ENCODE measurements at places on chromosomes 4 and X. TPM values are rescaled to one million over a fixed set of nuclear protein-coding genes. Genes with fewer than 3 reads are reported as not detected.

VEGFC gene
- 15.7 TPM for total RNA-seq

DCAF12L2 gene
- total RNA-seq: 0.17 TPM

CHST7 gene
- total RNA-seq: 18.5 TPM

RTL9 gene
- 0.07 TPM for total RNA-seq

HTRA3 gene
- 15.7 TPM for total RNA-seq

STBD1 gene
- 6.5 TPM for total RNA-seq

IGFBP7 gene
- 271 TPM for total RNA-seq

CD99 gene
- 256 TPM for total RNA-seq

SLC7A11 gene
- 33.1 TPM for total RNA-seq

GCNA gene
- total RNA-seq: 1.2 TPM

ETNPPL gene
- not detected for total RNA-seq

RAB41 gene
- not detected for total RNA-seq

USP17L18 gene
- total RNA-seq: not detected

PDLIM3 gene
- 0.10 TPM for total RNA-seq

GPRIN3 gene
- 4.1 TPM for total RNA-seq

SH2D1A gene
- total RNA-seq: not detected

PRSS12 gene
- 0.41 TPM for total RNA-seq

TCEAL1 gene
- total RNA-seq: 37.0 TPM

MAGEB1 gene
- total RNA-seq: not detected

SPANXN4 gene
- total RNA-seq: not detected

SPIN3 gene
- total RNA-seq: 5.8 TPM

CITED1 gene
- total RNA-seq: 1.3 TPM

TMEM185A gene
- 28.3 TPM for total RNA-seq

GYPA gene
- not detected for total RNA-seq

F8A3 gene
- 0.65 TPM for total RNA-seq

ATG4A gene
- 8.4 TPM for total RNA-seq

SSX3 gene
- total RNA-seq: not detected

F11 gene
- not detected for total RNA-seq

DCAF8L1 gene
- total RNA-seq: not detected

TEX13B gene
- not detected for total RNA-seq

LONRF3 gene
- total RNA-seq: 3.2 TPM

UGT2B15 gene
- total RNA-seq: 0.06 TPM

MAGEA9 gene
- not detected for total RNA-seq

MID1IP1 gene
- total RNA-seq: 34.6 TPM

ATP8A1 gene
- total RNA-seq: 0.02 TPM
